Caki2 (cell line): ENCODE measurements at places on chromosomes 2 and 18. TPM values are rescaled to one million over a fixed set of nuclear protein-coding genes. Genes with fewer than 3 reads are reported as not detected.

The CD8B2 gene
- not detected in 2 replicates for total RNA-seq

The PNO1 gene
- 29.2 and 30.9 TPM in 2 replicates for total RNA-seq

DNA sequence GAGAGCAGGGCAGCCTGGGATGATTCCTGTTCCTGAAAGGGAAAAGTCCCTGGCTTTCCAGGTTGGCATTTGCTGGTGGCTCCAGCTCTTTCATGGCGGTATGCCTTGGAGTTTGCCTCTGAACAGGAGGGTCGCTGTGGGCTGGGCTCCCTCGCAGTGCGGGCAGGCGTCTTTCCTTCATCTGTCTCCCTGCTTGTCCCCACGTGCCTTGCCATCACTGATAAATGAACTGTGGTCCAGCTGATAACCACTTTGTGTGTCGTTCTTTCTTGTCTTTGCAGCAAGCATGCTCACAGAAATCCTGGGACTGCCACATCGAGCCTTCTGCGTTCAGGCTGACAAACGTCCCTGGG is 35.3 kb downstream of the SMIM21 start:
- DNase-seq = no peak

DNA sequence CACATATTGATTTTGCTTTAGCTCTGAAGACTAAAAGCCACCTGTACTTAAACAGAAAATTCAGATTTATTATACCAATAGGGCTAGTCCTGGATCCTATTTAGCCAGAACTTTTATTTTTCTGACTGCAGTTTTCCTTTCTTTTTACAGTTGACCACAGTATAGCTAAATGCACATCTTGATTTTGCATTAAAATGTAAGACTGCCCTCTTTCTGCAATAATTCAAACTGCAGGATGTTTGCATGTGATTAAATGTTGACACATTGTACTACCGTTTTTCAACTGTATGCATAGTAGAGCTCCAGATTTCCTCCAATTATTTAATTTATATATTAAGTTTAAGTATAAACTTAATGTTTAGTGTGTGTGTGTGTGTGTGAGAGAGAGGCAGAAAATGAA is 1262.9 kb downstream of the SUCLG1 start:
- peak; percentile 21 for DNase-seq

DNA sequence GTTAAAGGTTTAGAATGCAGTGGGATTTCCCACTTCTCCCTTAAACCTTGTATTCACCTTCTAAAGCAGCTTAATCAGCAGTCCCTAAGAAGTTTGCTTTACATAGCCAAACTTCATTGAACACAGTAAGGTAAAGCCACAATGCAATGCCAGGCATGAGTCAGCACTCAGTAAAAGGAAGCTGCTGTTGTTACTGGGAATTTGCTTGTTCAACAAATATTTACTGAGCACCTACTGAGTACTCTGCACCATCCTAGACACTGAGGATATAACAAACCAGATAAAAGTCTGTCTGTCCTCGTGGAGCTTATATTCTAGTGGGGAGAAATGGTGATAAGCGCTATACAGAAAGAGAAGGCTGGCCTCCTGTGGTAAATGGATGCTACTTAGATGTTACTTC is 162.7 kb downstream of the PKP4 start:
- peak; percentile 59 for DNase-seq

The DAW1 gene
- total RNA-seq = 3.4 and 4.3 TPM in 2 replicates

The LNPK gene
- 7.1 and 24.1 TPM in 2 replicates for total RNA-seq
